ENCODE measurements at places on chromosomes 4 and X.

GRCh38 chr4:119688446-119688845, 59.8 kb upstream of the PDE5A start:
- DNase-seq, result no peak

DNA sequence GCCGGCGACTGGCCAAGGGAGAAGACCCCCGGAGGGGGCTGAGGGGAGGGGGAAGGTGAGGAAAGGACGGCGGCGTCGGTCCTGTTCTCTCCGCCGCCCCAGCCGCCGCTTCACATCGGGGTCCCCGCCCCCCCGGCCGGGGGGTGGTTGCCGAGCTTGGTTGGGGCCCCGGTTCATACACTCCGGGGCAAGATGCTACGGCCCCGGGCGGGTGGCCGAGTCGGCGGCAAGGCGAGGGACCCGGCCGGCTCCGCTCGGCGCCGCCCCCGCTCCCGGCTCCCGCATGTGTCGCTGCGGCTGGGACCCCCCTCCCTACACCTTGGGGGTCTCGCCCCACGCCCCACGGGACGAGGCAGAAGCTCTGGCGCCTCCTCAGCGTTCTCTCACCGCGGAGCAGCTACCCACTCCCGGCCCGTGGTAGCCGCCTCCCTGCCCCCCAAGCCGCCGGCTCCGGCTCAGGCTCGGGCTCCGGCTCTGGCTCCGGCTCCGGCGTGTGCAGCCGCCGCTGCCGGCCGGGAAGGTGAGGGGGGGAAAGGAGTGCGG, 461 bp downstream of the FBXW7 start:
- no peak for DNase-seq

DNA sequence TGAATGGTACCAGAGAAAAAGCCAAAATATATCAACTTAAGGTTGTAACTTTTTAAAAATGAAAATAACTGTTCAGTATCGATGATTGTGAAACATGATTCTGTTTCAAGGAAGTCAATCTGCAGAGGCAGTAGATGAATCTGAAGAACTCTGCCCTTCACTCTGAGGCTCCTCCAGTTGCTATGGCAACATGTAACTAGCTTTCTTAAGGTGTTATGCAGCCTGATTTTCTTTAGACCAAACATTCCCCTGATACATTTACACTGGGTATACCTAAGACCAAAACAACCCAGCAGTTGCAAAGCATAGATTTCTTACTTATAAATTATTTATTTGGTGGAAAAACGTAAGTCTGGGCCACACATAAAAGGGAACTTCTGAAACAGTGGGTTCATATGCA, 133.6 kb upstream of the RASGEF1B start:
- DNase-seq, result no peak

GRCh38 chr4:173777921-173778320, 247.9 kb upstream of the HAND2 start:
- no peak for DNase-seq

DNA sequence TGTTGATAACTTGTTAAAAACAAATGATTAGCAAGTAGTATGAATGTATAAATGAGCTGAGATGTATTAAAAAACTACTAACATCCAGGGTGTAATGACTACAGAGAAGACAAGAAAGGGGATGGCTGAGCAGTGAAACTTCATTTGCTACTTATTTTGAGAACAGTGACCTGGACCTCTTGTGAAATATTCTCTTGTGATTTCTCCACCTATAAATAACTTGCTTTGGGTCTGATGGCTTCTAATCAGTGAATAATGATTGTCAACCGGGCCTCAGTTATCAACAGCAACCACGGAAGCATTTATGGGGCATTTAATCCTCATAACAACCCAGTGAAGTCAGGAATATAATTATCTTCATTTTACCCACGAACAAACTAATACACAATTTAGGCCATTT, 154.2 kb upstream of the HAND2 start:
- no peak for DNase-seq

- no peak for DNase-seq
Observed at GRCh38 chrX:1053072-1053471, 159.4 kb downstream of the CRLF2 start.

DNA sequence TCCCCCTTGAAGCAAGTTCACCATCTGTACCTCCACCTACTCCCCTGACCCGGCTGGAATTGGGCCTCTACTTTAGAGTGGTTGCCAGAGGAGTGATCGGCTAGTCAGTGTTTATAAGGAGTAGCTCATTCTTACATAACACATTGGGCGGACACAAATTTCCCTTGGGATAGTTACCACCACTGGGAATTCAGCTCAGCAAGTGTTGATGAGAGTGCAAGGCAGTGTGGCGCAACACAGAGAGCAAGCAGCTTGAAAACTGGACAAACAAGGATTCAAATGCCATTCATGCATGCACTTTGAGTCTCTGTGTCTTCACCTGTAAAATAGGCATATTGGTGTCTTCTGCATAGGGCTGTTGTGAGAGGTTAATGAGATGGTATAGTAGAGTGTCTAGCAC, 92.7 kb downstream of the STK32B start:
- DNase-seq, result no peak

DNA sequence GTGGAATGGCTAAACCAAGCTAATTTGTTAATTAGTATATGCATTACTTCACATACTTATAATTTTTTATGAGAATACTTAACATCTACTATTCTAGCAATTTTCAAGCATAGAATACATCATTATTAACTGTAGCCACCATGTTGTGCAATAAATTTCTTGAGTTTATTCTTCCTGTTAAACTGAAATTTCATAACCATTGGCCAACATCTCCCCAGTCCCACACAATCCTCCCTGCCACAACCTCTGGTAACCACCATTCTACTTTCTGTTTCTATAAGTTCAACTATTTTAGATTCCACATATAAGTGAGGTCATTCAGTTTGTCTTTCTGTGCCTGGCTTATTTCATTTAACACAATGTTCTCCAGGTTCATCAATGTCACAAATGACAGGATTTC, 208.5 kb downstream of the PPP4R3C start:
- no peak for DNase-seq

DNA sequence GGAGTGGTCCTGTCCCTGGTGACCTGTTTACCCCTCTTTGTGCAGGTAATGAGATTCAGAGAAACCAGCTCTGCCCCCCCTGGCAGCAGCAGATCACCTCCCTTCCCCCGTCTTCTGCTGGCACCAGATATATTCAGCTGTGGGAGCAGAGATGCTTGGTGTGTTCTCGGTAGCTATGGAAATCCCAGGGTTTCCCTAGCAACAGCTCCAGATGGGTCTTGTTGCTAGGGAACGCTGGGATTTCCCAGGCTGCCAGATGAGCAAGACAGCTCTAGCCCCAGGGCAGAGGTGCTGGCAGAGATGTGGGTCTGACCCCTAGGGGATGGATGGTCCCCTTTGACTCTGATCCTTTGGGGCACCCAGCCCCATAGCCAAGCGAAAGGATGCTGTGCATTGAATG, 20.2 kb downstream of the CETN2 start:
- DNase-seq, result no peak

DNA sequence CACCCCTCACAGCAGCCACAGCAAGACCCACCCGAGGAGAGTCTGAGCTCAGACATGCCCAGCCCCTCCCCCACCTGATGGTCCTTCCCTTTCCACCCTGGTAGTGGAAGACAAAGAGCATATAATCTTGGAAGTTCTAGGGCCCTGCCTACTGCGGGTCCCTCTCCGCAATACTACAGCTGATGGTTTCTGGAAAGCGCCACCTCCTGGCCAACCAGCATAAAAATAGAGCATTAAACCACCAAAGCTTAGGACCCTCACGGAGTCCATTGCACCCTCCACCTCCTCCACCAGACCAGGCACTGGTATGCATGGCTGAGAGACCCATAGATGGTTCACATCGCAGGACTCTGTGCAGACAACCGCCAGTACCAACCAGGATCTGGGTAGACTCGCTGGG, 78.2 kb downstream of the SH3BGRL start:
- no peak for DNase-seq

- DNase-seq, result no peak
Observed at GRCh38 chr4:74009307-74009706, 10.8 kb upstream of the CXCL5 start.

DNA sequence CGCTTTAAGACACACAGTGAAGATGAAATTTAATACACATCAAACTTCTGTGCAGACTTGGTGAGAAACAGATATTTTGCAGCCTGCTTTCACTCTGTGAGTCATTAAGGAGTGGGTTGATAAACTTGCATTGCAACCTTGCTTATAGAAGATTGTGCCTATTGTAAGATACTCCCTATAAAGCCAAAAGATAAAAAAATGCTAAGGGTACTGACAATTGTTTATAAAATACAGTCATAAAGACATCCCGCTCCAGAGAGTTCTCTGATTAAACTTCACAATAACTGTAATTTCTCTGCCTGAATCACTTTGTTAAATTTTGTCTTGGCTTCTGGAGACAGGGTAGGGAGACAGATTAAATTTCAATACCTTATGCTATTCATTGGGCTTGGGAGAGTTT, 49.1 kb downstream of the GALNT7 start:
- no peak for DNase-seq

- no peak for DNase-seq
Observed at GRCh38 chr4:188031751-188032150, 36.2 kb downstream of the ZFP42 start.

DNA sequence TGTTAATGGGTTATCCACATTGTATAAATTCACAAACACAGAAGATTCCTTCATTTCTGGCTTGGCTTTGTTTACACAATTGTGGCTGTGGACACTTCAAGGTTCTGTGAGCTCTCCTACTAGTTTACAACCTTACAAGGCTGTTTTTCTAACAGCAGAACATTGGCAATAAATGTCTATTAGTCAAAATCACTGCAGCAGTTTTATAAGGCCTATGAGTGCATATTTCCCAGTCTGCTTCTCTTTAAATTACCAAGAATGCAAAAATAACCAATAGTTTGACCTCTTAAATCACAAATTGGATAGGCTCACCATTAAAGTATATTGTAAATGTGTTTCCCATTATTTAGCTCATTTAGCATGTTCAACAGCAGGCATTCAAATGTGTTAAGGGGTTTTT, 239.2 kb downstream of the DKK2 start:
- no peak for DNase-seq

GRCh38 chr4:163920426-163920825, 425.9 kb downstream of the TMA16 start:
- no peak for DNase-seq

- no peak for DNase-seq
Observed at GRCh38 chr4:142648378-142648777, 197.7 kb downstream of the INPP4B start.

- no peak for DNase-seq
Observed at GRCh38 chr4:120865985-120866384, 56.5 kb downstream of the PRDM5 start.

DNA sequence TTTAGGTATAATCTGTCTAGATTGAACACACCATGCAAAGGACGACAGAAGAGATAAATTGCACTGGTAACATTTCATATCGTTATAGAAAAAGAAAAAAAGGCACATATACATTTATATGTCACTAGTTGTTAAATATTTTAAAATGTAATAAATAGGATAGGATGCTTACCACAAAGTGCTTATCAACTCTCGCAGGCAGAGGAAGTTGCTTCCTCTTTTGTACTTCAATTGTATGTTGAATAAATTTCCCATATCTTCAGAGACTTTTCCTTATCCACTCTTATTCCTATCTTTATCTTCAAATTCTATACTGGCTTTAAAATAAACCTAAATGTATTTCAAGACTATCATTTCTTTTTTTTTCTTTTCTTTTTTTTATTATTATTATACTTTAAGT, 163.3 kb upstream of the SPOCK3 start:
- DNase-seq, result no peak

GRCh38 chrX:150934453-150934852, 36.0 kb upstream of the CD99L2 start:
- DNase-seq, result no peak

- no peak for DNase-seq
Observed at GRCh38 chrX:136047969-136048368, 62.7 kb downstream of the SLC9A6 start.

- DNase-seq, result no peak
Observed at GRCh38 chr4:89549907-89550306, 242.3 kb upstream of the GPRIN3 start.

- DNase-seq, result no peak
Observed at GRCh38 chrX:102711872-102712215, 404 bp upstream of the GPRASP2 start.

- DNase-seq, result no peak
Observed at GRCh38 chrX:150504397-150505182, 63.8 kb upstream of the MTM1 start.

Data from effector memory CD4-positive, alpha-beta T cell (primary cell).